ENCODE measurements at places on chromosomes 3 and 15.

GRCh38 chr3:105139881-105140560 is 226.7 kb upstream of the ALCAM start:
- DNase-seq = no peak

DNA sequence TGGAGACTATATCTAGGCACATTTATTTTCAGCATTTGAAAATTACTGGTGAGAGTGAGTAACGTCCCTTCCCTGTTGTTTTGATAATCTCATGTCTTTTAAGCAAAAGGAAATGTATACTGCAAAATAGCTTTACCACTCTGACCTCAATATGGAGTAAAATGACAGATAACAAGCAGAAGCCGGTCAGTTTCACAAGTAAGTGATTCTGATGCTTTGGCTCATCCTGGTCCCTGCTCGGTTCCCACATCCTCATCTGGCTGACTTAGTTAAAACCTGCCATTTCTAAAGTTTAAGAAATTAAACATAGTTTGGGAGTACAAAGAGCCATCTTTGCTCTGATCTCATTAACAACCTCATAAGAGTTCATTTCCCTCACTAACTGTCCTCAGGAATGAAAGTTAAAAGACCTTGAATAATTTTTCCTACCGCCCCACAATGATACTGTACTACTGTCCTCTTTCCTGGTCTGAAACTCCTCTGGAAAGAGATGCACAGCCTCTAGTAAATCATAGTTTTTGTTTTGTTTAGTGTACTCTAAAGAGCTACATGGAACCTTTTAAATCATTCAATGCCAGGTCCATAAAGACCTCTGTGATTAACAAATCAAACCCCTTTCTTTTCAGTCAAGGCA is 72.3 kb upstream of the ICE2 start:
- no peak for DNase-seq

DNA sequence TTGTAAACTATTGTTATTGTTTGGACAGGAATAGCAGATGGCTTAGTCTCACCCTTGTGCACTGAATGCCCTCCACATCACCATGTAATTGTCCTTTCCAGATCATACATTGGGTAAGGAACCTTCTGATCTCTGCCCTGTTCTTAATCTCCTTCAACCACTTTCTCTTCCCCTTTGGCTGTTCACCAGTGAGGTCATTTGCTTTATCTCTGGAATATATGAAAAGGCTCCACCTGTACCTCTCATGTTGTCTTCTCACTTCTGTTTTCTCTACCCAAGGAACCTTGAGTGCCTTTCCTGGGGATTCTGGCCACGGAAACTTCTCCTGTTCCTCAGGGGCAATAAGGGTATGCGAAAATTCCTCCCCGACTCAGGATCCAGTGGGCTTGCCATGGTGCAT is 28.5 kb downstream of the MCTP2 start:
- no peak for DNase-seq

DNA sequence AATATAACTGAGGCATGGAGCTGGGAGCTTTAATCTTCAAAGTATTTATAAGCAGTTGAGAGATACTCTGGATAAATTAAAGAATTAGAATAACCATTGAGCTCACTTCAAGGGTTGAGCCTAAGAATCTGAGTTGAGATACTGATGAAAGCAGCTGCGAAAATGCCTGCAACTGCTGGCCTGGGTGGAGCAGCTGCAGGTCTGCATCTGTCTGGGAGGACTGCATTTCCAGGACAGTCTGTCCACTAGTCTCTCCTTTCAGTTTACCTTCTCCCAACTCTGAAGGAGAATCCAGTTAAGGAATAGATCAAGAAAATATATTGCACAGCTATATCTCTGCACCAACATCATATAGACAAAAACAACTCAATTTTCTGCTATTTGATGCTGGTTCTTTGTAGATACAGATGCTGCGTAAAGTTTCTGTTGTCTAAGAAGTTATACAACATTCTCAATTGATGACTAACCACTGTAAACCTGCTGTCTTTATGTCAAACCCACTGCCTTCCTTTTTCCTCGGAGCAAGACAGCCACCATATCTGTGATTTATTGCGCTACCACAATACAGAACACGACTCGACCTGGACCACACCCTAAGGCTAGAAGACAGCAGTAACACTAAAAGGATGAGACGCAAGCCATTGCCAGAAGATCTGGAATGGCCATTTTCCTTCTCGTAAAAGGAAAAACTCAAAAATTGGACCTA is 245.1 kb downstream of the MAGI1 start:
- no peak for DNase-seq

DNA sequence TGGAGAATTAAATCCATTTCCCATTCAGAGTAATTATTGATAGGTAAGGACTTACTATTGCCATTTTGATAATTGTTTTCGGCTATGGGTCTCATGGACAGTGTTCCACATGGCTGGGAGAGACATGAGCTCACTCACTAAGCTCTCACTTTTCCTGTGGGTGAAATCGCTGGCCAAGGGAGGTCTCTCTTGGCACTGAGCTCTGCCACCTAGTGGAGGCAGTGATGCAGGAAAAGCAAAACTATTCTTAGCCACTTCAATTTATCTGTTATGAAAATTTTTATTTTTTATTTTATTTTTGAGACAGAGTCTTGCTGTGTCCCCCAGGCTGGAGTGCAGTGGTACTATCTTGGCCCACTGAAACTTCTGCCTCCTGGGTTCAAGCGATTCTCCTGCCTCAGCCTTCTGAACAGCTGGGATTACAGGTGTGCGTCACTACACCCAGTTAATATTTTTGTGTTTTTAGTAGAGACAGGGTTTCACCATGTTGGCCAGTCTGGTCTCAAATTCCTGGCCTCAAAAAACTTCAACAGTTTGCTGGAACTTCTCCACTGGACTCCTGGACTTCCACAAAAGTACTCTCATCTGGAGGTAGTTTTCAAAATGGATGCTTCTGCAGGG is 4.7 kb upstream of the RNF13 start:
- peak; percentile 65 for DNase-seq

- DNase-seq = no peak
Measured at GRCh38 chr3:10437995-10438901, 67.1 kb downstream of the ATP2B2 start.

- DNase-seq = no peak
Measured at GRCh38 chr3:6719999-6720398, 140.9 kb upstream of the GRM7 start.

- no peak for DNase-seq
Measured at GRCh38 chr3:39166134-39166710, 12.8 kb upstream of the CSRNP1 start.

DNA sequence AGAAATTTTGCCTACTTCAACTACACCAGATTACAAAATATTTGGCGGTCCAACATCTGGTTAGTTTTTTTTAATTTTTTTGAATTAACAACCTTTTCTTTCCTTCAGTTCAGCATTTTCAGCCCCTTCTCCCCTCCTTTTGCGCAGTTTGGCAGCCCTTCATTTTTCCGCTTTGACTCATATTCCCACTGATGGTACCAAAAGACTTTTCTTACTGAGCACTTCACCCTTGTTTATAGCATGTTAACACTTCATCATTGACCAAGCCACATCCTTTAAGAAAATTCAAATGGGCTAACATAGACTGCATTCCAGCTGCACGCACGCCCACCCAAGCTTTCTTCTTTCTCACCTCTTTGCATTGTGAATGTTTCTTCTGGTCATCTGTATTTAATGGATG is 49.7 kb downstream of the SEMA6D start:
- no peak for DNase-seq
